ENCODE measurements at places on chromosomes 13 and 19.

DNA sequence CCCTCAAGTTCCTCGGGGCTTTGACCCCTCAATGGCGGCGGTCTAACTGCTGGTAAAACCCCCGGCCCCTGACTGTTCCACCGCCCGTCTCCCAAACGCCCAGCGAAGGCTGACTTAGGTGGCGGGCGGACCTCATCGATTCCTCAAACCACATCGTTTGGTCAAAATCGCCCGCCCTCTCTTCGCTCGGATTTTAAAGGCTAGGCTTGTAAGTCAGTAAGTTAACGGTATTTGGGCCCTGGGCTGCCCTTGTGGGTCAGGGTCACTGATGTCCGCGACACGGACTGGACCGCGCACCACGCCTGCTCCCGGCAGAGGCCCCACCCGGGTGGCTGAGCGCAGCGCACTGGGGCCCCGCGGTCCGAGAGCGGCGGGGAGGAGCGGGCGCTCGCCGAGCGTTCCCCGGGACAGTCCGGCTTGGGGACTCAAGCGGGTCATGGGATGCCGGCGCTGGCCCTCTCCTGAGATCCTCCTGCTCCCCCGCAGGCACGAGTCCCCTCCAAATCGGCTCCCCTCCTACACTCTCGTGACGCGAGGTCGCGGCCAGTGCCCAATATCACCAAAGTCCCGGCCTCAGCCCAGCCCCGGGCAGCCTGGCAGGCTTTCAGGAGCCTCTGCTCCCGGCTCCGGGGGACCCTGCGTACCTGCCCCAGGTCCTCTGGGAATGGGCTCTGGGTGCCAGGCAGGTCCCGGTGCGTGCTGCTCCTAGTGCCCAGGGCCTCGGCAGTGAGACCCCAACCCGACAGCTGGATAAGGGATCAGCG lies 1.0 kb downstream of the FLT1 start:
- peak; percentile 31 for DNase-seq

GRCh38 chr13:97797553-97797952 lies 155.9 kb upstream of the IPO5 start:
- DNase-seq: no peak

- no peak for DNase-seq
These were observed 19.6 kb downstream of the ERICH6B start for GRCh38 chr13:45595965-45596364.

GRCh38 chr13:49348751-49349150 lies 95.1 kb downstream of the CAB39L start:
- no peak for DNase-seq

- no peak for DNase-seq
These were observed at the start of gene HCST for GRCh38 chr19:35901854-35902661. Gene HCST (plus strand): TSS chr19:35902529. CDS start chr19:35902594, 65 bp downstream.
